DND-41 (cell line): ENCODE measurements at places on chromosomes 4 and X.

DNA sequence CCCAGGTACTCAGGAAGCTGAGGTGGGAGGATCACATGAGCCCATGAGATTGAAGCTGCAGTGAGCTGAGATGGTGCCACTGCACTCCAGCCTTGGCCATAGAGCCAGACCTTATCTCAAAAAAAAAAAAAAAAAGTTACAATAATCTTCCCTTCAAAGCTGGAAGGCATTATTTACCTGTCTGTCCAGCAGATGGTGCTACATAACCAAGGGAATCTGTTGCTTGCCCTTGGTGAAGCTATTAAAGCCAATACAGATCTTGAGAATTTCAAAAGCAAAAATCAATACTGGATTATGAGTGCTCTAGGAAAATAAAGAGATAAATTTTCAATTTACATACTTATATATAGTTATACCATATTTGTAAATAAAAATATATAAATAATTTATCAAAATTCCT is 25.9 kb downstream of the PKD2 start:
- DNase-seq = peak; percentile 54

DNA sequence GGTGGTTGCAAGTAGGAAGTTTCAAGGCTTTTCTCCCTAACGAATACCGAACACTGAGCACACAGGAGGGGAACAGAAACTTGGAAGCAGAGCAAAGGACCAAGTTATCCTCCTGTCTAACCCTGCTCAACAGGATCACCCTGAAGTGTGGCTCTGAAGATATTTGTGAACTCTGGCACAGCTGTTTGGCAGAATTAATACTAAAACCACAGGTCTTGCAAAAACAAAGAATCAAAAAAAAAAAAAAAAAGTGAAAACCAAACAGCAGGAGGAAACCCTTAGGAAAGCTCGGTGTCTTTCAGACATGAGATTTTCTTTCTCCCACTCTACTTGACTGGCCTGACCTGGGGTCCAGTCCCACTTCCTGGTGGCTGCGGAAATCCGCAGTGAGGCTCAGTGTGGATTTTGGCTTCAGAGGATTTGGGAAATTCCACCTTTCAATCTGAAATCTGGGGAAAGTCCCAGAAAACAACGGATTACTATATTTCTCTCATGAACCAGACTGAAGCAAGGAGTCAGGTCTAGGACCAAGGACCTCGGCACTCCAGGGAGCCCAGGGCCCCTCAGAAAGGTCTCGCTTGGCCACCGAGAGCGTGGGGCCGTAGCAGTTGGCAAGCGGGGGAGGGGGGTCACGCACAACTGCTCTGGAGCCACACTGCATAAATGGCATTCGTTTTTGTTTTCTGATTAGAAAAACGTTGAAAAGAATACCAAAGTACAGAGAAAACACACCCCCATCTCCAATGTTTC is 867 bp downstream of the TIFA start:
- peak; percentile 25 for DNase-seq

DNA sequence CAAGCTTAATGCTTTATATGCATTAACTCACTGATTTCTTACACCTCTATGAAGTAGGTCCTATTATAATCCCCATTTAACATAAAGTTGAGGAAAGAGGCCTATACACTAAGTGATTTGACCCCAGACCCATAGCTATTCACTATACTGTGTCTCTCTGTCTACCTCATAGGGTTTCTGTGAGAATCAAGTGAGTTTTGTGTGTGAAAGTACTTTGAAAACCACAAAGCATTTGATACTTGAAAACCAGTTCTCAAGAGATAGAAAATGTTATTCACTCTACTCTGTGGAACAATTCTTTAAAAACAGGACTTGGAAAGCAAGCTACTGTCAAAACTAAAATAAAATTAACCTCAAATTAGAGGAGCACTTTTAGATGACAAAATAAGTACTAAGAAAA is 35.0 kb downstream of the SHROOM3 start:
- no peak for DNase-seq

GRCh38 chrX:123169247-123169901 is 14.7 kb upstream of the GRIA3 start:
- DNase-seq = no peak

- peak; percentile 56 for DNase-seq
These were observed 658 bp downstream of the KDM6A start for GRCh38 chrX:44873415-44874276.

- no peak for DNase-seq
These were observed 105.9 kb upstream of the TENM3 start for GRCh38 chr4:182137343-182137742.

- no peak for DNase-seq
These were observed 60.2 kb downstream of the METTL14 start for GRCh38 chr4:118745357-118745756.

- DNase-seq = no peak
These were observed 9.1 kb downstream of the IGFBP7 start for GRCh38 chr4:57100979-57101651.

- no peak for DNase-seq
These were observed 111.1 kb downstream of the KLF8 start for GRCh38 chrX:56343219-56343618.
